Activated CD8-positive, alpha-beta memory T cell treated with anti-CD3 and anti-CD28 coated beads for 4 hours (primary cell): ENCODE measurements at places on chromosomes 16 and 17.
A peak's percentile ranks its signal among the peaks of the same experiment; 100 is the strongest.

DNA sequence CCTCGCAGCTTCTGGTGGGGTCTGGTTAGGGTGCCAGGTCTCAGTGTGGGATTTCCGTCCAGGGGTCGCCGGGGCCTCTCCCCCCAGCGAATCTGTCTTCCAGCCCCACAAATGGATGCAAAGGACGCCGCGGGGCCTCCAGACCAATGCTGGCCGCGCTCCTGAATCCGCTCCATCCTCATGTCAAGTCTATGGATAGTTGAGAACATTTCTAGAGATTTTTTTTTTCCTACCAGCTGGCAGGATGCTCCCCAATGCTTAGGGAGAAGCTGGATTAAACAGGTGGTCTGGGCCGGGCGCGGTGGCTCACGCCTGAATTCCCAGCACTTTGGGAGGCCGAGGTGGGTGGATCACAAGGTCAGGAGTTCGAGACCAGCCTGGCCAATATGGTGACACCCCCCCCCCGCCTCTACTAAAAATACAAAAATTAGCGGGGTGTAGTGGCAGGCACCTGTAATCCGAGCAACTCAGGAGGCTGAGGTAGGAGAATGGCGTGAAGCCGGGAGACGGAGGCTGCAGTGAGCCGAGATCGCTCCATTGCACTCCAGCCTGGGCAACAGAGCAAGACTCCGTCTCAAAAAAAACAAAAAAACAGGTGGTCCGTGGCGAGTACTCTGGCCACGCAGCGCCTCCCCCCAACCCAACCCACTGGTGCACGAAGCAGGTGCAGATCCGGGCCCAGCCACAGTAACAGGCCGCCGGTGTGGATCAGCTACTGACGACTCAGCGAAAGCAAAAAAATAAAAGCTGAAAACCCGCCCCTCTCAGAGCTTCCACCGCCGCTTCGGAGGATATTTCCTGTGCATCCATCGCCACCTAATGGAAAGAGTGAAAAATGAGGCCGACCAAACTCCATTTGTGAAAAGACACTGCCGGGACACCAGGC lies 1.1 kb upstream of the NXN start:
- DNase-seq: peak; percentile 39

DNA sequence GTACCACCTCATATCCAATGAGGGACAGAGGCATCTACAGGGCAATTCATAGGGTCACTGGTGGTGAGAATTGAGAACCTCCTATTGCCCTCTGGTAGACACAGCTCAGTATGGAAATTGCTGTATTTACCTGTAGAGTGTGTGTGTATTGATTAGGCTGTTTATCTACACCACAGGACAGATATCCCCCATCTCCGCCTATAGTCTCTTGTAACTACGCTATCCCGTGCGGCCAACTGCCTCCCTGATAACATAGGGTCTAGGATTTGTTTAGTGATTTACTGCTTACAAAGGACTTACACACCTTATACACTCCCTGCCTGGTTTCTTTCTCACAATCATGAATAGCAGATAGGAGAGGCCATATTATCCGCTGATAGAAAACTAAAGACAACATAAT lies 1.7 kb upstream of the STAT3 start:
- DNase-seq: no peak

- DNase-seq: no peak
Measured at GRCh38 chr17:49552070-49552751, 23.5 kb upstream of the NXPH3 start.

DNA sequence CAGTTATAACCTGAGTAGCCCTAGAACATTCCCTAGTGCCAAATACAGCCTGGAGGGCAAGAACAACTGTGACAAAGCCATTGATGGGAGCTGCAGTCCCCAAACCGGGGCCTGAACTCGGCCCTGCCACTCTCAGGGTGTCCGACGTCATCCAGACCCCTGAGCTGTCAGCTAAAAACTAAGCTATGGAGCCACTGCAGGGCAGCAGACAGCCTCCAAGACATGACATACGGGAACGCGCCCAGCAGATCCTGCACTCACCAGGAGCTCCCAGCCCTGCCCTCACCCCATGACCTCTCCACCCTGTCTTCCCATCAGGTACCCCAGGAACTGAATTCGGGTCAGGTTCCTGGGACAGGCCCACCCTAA lies 28.4 kb downstream of the KDM8 start:
- DNase-seq: no peak

DNA sequence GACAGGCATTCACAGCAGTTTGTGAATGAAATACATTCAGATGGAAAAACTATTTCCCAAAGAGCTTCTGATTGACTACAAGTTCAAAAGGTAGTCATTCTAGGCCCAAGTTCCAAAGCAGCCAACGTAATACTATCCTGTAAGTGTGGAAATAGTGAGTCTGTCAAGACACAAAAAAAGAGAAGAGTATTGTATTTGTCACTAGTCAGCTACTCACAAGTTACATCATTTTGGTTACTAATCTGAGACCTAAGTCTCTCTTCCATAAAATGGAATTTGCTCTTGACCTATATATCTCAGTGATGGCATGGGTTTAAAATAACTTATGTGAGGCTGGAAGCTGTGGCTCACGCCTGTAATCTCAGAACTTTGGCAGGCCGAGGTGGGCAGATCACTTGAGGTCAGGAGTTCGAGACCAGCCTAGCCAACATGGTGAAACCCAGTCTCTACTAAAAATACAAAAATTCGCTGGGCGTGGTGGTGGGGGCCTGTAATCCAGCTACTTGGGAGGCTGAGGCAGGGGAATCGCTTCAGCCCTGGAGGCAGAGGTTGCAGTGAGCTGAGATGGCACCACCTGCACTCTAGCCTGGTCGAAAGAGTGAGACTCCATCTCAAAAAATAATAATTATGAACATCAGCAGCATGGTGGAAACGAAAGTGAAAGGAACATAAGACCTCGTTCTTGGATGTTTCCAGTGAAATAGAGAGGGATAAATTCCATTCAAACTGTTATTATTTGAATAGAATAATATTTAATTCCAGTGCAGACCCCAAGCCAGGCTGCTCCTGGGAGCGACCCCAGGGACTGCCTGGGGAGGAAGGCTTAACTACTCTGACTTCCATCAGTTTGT lies 2.9 kb downstream of the CMC2 start:
- DNase-seq: no peak

DNA sequence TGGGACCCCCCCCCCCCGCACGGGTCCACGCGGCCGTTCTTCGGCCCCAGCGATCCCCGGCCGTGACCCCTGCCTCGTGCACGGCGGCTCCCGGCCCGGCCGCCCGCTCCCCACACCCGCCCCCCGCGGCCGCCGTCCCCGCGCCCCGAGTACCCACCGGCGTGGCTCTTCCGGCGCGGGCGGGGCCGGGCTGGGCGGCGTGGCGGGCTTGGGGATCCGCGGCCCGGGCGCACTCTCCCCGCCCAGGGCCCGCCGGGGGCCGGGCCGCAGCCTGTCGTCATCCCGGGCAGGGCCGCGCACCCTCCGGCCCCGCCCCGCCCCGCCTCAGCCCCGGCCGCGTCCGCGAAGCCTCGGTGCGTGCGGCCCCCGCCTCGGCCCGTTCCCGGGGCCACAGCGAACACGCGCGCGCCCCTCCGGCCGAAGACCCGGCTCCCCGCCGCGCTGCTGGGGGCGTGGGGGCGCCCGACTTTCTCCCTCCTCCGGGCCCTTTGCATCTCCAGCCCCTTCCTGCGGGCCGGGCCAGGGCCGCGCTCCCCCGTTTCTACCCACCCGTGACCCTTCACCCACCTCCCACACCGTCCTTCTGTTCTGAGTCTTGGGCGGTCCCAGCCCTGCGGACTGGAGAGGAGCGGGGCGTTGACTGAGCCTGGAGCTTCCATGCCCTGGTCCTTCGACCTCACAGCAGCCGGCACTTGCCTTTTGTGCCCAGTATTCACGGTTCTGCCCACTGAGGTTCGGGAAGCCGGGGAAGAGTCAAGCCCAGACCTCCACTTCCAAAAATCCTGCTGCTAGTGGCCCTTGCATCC lies 840 bp downstream of the MYO1C start:
- DNase-seq: no peak

GRCh38 chr17:68349157-68349556 lies 57.9 kb downstream of the ARSG start:
- no peak for DNase-seq

- no peak for DNase-seq
Measured at GRCh38 chr17:27407916-27408864, 48.1 kb upstream of the KSR1 start.

- DNase-seq: no peak
Measured at GRCh38 chr17:17159571-17159970, 46.6 kb downstream of the PLD6 start.

GRCh38 chr16:85619101-85619891 lies 6.2 kb downstream of the GSE1 start:
- DNase-seq: no peak

DNA sequence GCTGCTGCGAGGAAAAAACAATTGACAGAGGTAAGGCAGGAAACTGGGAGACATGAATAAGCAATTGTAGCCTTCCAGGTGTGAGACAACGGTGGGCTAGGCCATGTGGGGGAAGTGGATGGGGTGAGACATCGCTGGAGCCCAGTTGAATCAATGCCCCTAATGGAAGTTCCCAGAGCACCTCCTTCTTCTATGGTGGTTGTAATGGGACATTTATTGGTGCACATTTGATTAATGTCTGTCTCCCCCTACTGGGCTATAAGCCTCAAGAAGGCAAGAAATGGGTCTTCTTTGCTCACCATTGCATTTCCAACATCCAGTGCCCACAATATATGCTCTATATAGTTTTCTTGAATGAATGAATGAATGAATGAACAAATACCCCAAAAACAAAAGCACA lies 22.7 kb upstream of the CD300E start:
- no peak for DNase-seq

- no peak for DNase-seq
Measured at GRCh38 chr17:5513628-5514027, 27.3 kb downstream of the MIS12 start.

DNA sequence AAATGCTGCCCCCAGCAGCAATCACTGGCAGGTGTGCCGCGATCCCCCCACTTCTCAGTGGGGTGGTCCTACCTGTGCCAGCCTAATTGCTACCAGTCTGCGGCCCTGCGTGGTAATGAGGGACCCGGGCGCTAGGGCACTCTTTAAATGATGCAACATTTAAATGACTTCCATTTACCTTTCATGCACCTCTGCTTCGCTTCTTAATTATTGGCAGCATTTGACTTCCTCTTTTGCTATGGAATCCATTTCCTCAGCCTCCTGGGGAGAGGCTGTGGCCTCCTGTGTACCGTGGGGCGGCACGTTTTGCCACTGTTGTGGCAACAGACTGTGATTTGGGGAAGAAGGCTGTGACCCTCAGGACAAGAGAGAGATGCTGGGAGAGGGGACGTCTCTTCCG lies 86.1 kb downstream of the RPA1 start:
- DNase-seq: no peak

DNA sequence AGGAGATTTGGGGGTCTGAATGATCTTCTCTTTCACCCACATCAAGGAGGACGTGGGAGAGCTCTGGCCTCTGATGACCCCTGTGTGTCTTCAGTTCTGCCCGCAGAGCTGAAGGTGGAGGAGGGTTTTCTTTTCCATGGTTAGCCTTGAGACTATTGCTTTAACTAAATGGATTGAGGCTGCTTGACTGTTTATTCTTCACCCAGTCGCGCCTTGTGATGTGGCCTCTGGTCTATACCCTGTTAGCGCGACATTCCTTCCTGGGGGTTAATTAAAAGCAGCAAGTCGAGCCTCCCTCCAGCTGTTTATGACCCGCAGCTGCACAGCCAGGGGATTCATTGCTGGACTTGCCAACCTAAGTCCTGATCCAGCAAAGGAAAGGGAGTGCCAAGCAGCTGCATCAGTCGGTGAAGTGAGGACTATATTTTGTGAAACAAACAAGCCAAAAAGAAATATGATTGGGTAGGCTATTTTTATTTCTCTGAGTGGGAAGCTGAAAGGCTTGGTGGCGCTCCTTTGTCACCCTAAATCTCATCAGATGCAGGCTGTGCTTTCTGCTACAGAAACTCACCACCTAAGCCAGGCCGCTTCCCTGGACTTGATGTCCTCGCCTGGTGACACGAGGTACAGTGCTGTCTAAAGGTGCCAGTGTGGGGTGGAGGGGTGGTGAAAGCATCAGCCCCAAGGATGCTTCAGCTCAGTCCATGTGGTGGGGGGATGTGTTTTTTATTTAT lies 11.0 kb upstream of the SEC14L1 start:
- no peak for DNase-seq

DNA sequence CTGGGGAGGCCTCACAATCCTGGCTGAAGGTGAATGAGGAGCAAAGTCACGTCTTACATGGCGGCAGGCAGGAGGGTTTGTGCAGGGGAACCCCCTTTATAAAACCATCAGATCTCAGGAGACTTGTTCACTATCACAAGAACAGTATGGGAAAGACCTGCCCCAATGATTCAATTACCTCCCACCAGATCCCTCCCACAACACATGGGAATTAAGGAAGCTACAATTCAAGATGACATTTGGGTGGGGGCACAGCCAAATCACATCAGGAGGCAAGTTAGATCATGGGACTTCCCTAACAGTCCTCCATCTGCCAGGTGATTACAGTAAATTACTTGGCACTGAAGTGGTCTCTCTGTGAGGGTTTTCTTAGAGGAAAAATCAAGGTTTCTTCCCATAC lies 5.3 kb downstream of the TMEM114 start:
- DNase-seq: no peak

DNA sequence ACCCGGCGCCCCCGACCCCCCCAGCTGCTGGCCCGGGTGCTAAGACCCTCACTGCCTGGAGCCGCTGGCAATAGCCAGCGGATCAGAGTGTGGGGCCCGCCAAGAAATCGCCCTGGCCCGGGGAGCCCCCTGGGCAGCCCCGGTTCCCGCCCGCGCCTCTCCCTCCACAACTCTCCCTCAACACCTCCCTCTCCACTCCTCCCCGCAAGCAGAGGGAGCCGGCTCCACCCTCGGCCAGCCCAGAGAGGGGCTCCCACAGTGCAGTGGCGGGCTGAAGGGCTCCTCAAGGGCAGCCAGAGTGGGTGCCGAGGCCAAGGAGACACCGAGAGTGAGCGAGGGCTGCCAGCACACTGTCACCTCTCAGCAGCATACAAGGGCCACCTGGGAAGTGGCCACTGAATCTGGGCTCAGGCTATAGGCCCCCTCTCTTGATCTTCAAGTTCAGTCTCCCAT lies 385.5 kb downstream of the SEC14L1 start:
- no peak for DNase-seq

DNA sequence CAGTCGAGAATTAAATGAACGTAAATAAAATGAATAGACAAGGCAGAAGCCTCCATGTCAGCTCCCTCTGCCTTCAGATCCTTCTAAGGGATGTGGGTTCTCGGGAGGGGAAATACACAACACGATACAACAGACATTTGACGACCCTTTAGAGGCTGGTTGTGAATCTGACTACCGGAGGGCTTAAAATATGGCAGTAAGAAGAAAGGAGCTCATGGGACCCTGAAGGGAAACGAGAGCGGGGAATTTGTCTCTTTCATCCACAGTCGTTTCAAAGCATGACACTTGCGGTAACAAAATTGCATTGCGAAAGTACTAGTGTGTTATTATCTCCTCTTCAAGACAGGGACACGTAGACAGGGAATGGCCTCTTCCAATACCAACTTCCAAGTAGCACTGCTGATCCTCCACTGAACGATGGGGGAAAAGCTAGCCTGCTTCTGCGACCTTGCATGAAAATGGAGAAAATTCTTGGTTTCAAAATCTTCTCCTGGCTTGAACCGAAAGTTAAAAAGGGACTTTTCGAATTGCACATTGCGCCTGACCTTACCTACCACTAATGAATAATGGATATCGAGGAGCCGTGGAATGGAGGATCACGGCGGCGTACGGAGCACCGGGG lies 1.2 kb upstream of the TNRC6C start:
- DNase-seq: no peak
